ENCODE measurements at places on chromosomes 1 and 21.

GRCh38 chr1:212062832-212063438 lies 27.4 kb downstream of the DTL start:
- DNase-seq: no peak

DNA sequence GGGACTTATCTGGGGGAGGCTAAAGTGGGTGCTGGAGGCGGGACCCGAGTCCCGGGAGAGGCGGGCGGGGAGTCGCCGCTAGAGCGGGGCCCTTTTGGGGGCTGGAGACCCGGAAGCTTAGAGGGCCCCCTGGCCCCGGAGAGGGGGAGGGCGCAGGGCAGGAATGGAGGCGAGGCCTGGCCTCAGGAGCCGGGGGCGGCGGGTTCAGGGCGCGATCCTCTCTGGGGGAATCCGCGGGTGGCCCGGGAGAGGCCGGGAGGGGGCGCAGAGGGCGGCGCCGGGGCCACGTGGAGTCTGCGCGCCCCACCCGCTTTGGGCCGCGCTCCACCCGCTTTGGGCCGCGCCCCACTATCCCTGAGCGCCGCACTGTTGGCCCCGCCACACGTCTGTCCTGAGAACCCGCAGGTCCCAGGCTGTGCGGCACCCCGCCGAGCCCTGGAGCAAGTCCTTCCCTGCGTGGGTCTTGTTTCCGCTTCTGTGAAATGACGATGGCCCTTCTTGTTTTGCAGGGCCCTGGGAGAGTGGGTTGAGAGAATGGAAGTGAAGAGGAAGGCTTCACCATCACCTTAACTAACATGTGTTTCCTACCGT lies 84.4 kb downstream of the NKAIN1 start:
- peak; percentile 12 for DNase-seq

GRCh38 chr1:94098585-94099111 lies 22.3 kb downstream of the ABCA4 start:
- no peak for DNase-seq

GRCh38 chr1:30606166-30606565 lies 117.2 kb downstream of the MATN1 start:
- DNase-seq: no peak

DNA sequence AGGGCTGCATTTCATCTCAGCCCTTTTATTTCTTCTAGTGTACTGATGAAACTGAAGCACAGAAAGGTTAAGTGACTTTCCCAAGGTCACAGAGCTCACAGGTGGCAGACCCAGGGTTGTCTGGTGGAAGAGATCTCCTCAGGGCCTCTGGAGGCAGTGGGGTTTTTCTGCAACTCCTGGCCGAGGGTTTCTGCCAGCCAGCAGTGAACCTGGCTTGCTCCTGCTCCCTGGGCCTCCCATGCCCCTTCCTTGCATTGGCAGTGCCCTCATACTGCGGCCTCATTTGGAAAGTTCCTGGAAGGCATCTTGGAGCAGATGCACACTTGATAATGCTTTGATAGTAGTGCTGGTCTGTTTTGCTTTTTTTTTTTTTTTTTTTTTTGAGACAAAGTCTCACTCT lies 7.7 kb downstream of the GALNT2 start:
- no peak for DNase-seq

- no peak for DNase-seq
Observed at GRCh38 chr21:19013916-19014315, 610.3 kb upstream of the TMPRSS15 start.

- no peak for DNase-seq
Observed at GRCh38 chr1:243903041-243903440, 53.0 kb upstream of the AKT3 start.

GRCh38 chr1:6503884-6504602 lies 12.6 kb upstream of the PLEKHG5 start:
- no peak for DNase-seq
